ENCODE measurements at places on chromosomes 1 and 21. TPM values are rescaled to one million over a fixed set of nuclear protein-coding genes. Genes with fewer than 3 reads are reported as not detected.

The KRTAP12-2 gene
- not detected for total RNA-seq

DNA sequence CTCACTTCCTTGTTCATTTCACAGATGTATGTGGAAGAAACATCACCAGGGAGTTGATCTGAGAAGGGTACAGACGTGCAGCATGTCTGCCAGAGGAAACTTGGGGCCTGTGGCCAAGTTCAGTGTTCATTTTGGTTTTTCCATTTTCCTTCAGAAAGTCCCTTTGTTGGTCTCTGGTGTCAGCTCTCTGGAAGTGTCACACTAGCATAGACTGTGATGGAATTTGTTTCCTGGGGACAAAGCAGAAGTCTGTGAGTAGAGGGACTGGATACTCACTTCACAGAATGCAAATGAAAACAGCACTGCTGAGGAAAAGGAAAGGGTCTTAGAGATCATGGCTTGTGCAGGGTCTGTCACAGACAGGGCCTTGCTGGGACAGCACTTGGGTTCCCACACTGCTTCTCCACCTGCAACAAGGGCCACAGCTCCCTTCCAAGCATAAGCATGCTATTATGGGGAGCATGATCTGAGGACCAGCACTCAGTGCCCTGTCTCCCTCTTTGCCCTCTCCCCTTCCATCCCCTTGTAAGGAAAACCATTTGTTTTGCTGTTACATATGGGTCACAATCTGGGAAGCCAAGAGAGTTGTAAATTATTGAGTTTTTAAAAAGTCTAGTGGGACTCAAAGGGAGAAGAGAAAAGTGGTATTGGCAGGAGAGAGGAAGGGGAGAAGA is 31.4 kb upstream of the CD84 start:
- no peak for DNase-seq

DNA sequence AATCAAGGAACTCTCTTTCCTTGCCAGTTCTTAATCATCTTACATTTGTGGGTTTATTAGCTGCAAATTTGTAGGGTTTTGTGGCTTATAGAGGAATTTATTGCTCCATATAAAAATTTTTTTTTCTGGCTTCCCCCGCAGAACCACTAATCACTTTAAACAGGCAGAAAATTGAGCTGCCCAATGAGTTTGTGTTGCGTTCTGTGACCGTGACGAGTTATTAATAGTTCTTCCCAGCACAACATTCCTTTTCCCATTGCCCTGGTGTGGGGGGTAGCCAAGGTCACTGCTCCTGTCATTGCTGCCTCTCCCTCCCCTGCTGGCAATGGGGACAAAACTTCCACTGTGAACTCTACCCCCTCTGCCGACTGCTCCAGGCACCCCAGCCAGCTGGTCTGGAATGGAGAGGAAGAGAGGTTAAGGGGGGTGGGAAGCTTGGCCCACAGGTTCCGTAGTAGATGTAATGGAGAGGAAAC is 55.1 kb downstream of the UBE2T start:
- no peak for DNase-seq

DNA sequence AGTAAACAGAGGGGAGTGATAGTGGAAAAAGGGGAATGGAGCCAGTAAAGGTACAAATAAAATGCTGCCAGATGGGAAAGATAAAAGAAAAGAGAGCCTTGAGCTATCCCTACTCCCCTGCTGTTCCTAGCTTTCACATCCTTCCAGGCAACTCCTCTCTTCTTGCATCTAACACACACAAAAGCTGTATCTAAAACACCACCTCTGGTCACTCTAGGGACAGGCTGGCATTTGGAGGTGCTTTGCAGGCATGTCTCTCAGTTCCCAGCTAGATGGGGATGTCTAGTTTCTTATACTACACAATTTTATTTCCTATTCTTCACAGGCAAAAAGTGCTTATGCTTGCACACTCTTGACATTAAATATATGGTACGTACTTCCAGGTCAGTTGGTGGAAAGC is 185.1 kb upstream of the ST6GALNAC5 start:
- DNase-seq = no peak

Measured in gastrocnemius medialis (tissue), 4 donors.